Fibroblast of lung (primary cell): ENCODE measurements at places on chromosomes 7 and 10.

DNA sequence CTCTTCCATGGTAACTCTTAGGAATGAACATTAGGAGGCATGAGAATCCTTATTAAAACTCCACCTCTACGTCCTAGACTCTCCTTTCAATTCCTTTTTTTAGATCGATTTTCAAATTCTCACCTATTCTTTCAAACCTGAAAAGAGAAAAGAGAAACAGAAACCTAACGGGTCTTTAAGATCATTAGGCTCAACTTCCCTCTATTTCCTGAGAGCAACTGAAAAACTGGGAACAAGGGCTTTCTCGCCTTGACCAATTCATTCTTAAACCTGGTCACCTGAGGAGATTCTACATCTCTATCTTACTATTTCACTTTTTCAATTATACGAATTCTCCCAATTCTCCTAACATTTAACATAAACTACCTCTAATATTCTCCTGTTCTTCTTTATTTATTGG is 2.8 kb downstream of the TFEC start:
- no peak for DNase-seq

DNA sequence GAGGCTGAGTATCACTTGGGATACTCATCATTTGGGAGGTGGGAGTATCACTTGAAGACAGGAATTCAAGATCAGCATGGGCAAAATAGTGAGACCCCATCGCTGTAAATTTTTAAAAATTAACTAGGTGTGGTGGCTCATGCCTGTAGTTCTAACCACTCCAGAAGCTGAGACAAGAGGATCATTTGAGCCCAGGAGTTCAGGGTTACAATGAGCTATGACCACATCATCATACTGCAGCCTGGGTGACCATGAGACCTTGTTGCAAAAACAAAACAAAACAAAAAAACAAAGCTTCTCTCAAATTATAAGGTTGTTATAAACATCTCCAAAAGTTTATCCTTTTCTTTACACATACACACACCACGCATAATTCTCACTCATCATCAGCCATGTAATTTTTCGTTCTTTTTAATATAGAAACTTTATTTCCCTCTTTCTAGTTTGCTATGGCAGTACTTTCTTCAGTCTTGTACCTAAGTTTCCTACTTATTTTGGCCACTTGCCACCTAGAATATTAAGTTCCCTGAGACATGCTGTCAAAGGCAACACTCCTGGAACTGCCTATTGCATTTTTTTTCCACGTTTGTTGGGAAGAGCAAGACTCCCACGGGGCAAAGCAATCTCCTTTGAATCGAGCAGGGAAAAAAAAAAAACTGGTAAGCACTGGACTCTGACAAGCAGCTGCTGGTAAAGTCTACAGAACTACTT is 37.1 kb downstream of the SKIDA1 start:
- peak; percentile 18 for DNase-seq

GRCh38 chr7:18338910-18339523 is 156.5 kb upstream of the HDAC9 start:
- DNase-seq = no peak

- peak; percentile 2 for DNase-seq
Observed at GRCh38 chr7:49001610-49002033, 77.3 kb downstream of the CDC14C start.

- DNase-seq = peak; percentile 95
Observed at GRCh38 chr7:43869867-43870240, 537 bp upstream of the MRPS24 start.

- DNase-seq = peak; percentile 57
Observed at GRCh38 chr7:131008840-131009711, 275.1 kb upstream of the KLF14 start.

DNA sequence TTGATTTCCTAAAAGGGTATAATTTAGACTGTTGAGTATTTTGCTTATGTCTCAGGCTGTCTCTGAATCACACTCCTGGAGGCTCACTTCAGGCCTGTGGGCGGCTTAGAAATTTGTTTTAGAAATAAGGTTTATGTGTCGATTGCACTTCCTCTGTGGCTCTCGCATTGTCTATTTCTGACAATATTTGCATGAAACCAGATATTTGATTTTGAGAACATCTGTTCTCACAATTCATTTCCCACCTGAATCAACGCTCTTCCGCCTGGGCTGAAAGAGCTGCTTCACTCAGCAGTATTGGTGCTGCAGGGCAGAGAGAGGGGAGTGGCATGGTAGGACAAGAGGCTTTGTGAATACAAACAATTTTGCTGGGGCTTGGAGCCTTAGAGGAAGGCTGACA is 262.0 kb downstream of the ADRA2A start:
- no peak for DNase-seq

GRCh38 chr7:136130511-136131303 is 153.5 kb upstream of the MTPN start:
- DNase-seq = no peak

DNA sequence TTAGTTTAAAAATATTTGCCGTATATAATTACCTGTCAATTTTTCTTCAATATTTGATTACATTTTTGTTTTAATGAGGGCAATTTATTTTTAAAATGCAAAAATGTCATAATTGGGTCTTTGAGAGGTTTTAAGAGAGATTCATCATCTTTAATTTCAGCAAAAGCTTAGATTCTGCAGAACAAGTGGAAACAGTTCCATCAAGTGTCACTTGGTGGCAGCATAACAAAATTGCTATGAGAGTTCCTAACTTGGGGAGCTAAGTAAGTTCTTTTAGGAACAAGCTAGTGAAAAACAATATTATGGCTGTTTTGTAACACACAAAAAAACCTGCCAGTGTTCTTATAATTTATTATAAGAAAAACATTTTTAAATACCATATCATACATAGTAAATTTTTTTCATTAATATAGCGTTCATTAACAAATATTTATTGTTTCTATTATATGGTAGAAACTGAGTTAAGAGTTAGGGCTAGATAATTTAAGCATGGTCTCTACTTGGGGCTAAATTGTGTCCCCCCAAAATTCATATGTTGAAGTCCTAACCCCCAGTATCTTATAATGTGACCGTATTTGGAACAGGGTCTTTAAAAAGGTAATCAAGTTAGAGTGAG is 155.2 kb downstream of the MAGI2 start:
- peak; percentile 84 for DNase-seq

DNA sequence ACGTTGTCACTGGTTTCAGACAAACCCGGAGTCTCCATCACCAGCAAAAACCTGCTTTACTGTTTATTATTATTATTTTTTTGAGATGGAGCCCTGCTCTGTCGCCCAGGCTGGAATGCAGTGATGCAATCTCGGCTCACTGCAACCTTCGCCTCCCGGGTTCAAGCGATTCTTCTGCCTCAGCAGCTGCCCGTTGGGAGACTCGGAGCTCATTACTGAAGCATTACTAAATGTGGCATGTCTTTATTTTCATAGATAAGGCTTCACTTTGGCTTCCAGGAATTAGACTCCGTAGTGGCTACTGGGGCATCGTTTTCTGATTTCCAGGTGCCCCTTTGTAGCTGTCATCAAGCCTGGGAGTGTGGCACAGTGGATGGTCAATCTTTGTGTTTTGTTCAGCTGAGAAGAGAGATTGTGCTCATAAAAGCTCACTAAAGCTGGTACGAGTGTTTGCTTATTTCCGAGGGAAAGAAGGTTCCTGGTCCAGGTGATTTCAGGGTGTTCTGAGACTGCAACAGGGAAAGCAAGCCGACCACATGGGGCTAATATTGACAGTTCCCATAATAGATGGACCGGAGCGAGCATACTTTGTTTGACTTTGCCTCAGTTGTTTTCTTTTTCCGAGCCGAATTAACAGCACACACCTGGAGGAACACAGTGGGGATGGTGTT is 163.1 kb downstream of the CAMK1D start:
- peak; percentile 19 for DNase-seq

DNA sequence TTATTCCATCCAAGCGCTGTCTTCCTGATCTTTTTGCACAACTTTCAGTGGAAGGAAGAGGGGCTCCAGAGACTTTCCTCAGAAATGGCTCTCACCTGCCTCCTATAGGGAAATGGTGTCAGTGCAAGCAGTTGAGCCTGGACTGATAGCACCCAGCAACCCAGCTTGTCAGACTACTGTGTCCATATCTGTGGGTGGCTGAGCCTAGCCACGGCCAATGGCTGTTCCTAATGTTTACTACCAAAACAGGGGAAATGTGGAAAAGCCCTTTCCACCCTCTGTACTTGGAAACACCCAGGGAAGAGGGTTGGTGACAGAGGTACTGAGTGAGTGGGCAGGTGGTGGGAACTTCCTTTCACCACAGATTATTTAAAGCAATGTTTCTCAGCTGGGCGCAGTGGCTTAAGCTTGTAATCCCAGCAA is 4.3 kb upstream of the YKT6 start:
- peak; percentile 62 for DNase-seq

DNA sequence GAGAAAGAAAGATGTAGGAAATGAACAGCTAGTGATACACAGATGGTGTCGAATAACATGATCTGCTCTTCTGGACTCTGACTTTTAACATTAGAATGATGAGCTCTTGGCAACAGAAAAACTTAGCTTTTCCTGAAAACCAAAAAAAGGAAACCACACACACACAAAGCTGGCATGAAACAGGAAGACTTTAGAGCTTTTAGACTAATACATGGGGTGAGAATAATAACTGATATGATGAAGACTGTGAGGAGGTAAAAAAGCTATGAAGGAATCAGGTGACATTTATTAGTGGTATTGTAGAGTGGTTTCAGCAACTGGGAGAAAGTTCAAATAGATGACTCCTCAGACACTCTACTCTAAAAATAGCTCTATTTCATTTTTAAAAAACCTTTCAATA is 491.9 kb downstream of the PARD3 start:
- peak; percentile 53 for DNase-seq

GRCh38 chr7:75977743-75978142 is 16.7 kb downstream of the TMEM120A start:
- no peak for DNase-seq

GRCh38 chr7:107078517-107078966 is 34.0 kb downstream of the PRKAR2B start:
- DNase-seq = peak; percentile 64

DNA sequence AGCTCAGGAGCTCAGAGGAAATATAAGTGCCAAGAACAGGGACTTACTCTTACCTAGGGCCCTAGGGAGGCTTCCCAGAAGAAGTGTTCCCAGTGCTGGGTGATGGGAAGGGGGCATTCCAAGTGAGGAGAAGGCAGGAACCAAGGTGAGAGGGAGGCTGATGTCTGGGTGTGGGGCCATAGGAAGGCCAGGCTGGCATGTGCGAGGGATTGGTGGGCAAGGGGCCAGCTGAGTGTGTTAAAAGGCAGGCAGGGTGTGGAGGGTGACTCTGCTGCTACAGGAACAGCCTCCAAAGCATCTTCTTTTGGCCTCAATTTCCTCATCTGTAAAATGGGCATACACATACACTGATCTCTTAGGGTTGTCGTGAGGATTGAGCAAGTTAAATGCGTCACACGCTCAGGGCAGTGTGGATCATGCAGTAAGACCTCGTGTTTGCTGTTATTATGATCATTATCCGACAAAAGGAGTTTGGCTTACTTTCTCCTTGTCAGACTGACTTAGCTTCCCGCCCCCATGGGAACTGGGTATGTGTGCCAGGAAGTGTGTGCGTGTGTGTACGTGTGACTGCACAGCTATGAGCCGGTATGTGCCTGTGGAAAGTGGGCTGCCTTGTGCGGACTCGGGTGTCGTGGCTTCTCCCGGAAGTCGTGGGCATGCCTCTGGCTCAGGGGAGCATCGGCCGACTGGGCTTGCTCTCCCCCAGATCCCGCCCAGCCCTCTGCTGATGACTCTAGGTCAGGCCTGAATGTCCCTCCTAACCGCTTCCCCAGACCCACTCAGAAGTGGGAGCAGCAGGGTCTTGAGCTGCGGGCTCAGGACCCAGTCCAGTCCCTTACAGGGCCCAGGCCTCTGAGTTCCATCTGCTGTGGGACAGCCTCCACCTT is 59.6 kb downstream of the NEURL1 start:
- DNase-seq = no peak

- DNase-seq = no peak
Observed at GRCh38 chr10:131775833-131776232, 125.0 kb upstream of the PPP2R2D start.

GRCh38 chr10:132158122-132158741 is 28.5 kb upstream of the DPYSL4 start:
- no peak for DNase-seq
